ENCODE measurements at places on chromosomes 2 and 18.

- no peak for DNase-seq
These were observed 552.9 kb downstream of the TDRD15 start for GRCh38 chr2:21676676-21677075.

- no peak for DNase-seq
These were observed 92.3 kb upstream of the CTDP1 start for GRCh38 chr18:79587226-79587741.

DNA sequence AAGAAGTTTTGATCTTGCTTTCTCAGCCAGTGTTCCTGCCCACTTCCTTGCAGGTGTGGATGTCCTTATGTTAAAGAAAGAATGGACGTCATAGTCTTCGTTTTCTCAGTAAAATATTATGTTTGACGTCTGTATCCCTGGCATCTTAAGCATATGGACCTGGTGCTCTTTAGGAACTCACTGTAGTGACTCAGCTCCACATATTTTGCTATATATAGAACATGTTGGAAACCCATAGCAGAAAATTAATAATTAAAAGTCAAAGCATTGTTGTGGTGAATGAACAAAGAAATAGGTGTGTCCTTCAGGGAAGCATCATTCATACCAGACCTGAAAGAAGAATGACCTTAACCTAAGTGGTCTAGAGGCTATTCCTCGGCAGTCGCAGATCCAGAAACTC lies 196.1 kb downstream of the MCFD2 start:
- DNase-seq: no peak

DNA sequence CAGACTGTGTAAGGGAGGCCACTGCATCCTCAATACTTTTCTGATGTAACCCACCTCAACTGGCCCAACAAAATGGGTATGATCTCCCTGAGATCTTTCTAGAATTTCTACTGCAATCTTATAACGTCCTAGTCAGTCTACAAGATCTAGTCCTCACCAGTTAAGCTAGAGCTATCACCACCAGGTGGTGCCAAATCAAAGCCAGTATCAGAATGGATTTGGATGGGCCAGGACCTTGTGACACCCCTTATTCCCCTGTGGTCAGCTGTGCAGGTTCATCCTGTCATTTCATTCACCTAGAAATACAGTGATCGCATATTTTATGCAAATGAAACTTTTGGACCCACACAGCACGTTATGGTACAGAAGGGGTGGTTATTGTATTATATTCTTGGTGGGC lies 90.3 kb downstream of the OLA1 start:
- no peak for DNase-seq

GRCh38 chr2:226330206-226330605 lies 469.4 kb downstream of the IRS1 start:
- no peak for DNase-seq

GRCh38 chr18:29647700-29648099 lies 1394.8 kb downstream of the DSC3 start:
- no peak for DNase-seq

DNA sequence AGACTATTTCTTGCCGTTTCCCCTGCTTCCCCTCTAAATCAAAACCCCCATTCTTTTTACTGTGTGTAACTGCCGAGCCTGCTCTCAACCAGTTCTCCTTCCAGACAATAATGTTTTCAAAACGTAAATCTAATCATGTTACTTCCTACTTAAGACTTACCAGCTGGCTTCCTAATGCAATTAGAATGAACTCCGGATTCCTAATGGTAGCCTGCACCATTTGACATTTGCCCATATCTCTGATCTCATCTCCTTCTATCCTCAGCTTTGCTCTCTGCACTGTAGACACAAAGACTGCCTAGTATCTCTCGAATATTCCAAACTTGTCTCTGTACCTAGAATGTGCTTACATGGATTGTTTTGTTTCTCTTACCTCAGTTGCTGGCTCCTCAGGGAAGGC lies 12.9 kb downstream of the TTL start:
- DNase-seq: no peak

GRCh38 chr2:98805412-98806171 lies 74.7 kb upstream of the MGAT4A start:
- no peak for DNase-seq

Measured in stimulated activated CD8-positive, alpha-beta memory T cell treated with anti-CD3 and anti-CD28 coated beads, Interleukin-7, amount 100 ng/mL, for 1 hour (primary cell).